Inflammatory macrophage (primary cell): ENCODE measurements at places on chromosomes 13 and 19.

DNA sequence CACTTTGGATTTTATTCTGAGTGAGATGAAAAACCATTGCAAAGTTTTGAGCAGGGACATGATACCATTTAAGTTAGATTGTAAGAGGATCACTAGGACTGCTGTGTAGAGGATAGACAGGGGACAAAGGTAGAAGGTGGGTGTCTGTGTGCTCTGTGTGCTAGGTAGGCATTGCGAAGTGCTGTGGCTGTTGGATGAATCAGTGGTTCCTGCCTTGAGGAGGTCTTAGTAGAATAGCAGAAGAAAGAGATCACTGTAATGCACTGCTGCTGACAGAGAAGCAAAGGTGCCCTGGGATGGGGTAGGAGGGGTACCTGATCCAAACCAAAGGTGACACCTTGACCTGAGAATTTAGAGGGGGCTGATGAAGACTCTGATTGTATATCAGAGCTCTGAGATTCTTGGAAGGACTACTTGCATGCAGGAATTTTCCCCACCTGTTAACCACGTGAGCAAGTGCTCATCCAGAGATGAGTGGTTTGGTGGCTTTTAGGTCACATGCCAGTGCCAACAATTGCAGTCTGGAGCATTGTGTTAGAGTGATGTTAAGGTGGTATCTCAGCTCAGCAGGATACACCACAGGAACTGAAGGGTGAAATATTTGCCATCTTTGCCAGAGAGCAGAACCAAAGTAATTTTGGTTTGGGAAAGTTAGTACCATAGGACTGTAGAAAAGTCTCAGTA is 10.8 kb downstream of the WASF3 start:
- DNase-seq, result no peak

DNA sequence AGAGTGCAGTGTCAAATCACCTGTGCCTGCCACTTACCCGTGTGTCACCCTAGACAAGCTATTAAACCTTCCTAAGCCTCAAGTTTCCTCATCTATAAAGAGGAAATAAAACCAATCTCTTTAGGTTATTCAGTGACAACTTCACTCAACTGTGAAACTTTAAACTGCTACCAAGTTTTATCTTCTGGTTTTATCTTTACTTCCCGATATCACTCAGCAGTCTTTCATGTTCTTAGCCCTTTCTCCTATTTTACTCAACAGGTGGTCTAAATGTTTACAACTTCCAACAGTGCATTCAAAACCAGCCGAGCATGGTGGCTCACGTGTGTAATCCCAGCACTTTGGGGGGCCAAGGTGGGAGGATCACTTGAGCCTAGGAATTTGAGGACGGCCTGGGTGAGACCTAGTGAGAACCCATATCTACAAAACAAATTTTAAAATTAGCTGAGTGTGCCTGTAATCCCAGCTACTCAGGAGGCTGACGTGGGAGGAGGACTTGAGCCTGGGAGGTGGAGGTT is 59.6 kb downstream of the GPALPP1 start:
- no peak for DNase-seq

DNA sequence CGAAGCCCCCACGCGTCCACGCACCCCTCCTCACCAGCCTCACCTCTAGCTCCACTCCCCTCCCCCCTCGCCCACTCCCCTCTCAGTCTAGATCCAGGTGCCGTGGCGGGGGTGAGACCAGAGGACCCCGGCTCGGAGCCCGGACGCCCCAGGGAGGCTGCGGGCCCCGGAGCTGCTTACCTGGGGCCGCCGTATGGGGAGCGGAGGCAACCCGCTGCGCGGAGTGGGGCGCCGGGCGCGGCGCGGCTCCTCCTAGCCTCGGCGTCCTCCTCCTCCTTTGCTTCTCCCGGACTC is 353 bp downstream of the ENOX1 start:
- DNase-seq, result no peak

GRCh38 chr19:29643361-29643935 is 21.8 kb upstream of the PLEKHF1 start:
- no peak for DNase-seq

- DNase-seq, result peak; percentile 66
Measured at GRCh38 chr19:4524808-4525562, 6.7 kb upstream of the PLIN4 start.
